HS-5 (cell line): ENCODE measurements at places on chromosomes 5 and 9.

GRCh38 chr9:126704157-126704891 lies 90.6 kb downstream of the LMX1B start:
- DNase-seq: peak; percentile 24

DNA sequence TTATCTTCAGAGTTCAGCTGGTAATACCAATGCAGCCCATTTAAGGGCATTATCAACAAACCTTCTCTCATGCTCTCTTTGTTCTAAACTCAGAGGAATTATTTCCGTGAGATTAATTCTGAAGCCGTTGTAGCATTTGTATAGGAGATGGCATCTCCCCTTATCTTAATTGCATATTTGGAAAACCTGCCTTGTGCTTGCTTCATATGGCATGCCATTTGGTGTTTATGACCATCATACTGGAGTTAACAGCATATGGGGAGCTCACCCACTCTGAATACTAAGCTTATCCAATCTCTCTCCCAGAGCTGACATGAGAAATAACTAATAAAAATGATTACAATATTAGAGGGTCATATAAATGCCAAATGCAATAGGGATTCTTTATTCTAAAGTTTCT lies 243.2 kb downstream of the BRINP1 start:
- no peak for DNase-seq

DNA sequence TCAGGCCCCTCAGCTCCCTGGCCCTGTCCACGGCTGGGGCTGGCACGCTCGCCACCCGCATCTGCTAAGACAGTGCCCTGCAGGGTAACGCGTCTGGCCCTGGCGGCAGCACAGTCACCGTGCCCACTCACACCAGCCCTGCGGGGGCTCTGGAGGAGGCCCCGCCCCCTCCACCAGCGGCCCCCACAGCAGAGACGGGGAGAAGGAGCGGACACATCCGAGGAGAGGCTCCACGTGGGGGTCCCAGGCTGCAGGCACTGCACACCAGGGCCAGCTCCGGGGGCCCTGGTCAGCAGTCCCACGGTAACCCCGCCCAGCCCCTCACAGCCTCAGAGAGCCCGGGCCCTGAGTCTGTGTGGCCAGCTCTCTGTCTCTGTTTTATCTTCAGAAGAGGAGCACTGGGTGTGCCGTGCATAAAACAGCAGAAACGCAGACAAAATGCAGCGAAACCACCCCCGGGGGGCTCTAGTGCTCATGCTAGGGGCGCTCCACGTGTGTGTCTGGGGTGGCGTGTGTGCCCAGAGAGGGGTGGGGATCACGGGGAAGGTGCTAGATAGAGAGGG lies 47.5 kb upstream of the NRARP start:
- no peak for DNase-seq

- no peak for DNase-seq
Observed at GRCh38 chr9:93630806-93631411, 54.5 kb downstream of the PHF2 start.

DNA sequence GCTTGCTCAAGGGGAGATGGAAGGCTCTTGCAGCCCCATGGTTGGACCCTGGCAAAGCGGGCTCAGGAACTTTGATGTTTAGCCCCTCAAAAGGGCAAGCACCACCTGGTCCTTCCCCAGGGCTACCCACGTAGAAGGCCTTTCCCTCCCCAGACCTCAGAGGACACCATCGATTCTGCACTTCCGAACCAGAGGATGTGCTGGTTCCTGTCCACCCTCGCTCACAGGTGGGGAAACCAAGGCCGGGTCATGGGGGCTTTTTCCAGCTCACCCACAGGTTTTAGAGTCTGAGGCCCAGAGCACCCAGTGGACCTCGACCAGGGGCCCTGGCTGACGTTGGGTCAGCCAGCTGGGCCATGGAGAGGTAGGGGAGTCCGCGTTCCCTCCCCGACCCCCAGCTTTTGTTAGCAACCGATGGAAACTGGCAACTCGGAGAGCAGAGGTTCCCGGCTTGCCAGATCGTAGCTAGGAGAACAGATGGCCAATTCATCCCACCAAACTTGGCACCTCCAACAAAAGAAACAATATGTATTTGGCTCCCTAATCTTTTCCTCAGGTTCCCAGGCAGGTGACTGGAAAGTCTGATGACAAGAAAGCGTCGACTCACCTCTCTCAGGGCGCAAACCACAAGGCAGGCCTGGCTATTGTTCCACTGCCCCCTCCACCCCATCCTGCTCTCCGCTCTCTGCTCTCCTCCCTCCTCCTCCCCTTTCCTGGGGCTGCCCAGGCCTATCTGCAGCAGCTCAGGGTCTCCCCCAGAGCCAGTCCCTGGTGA lies 167.6 kb upstream of the SMIM23 start:
- no peak for DNase-seq

DNA sequence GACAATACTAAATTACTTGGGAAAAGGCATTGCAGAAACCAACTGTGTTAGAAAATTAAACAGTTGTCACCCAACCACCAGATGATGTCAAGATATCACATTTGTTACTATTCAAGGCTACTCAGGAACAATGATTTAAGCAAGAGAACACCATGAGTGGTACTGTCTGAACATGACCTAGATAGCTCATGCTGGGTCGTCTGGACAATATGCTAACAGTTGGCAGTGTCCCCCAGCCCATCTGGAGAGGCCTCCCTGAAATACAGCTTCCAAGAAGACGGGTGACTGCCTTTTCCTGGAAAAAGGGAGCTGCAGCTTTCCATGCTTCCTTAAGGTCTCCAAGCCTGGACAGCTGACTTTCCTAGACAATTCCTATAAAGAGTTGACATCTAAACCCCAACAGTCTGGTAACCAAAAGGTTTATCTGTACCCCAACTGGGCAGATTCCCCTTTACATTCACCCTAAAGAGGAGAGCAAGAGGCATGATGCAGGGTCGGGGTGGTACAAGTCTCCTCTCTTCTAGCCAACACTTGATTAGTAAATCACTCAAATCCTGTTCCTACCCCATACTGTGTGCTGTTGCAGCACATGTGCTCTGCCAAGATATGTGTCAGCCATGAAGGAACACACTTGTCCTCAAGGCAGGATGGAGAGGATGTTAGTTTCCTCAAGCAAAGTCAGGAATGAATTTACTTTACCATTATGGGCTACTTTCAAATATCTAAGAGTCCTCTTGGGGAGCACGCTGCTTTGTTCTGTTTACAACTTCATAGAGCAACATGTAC lies 433.0 kb downstream of the PDE4D start:
- DNase-seq: no peak

- DNase-seq: no peak
Observed at GRCh38 chr9:121353241-121354061, 16.6 kb downstream of the STOM start.

DNA sequence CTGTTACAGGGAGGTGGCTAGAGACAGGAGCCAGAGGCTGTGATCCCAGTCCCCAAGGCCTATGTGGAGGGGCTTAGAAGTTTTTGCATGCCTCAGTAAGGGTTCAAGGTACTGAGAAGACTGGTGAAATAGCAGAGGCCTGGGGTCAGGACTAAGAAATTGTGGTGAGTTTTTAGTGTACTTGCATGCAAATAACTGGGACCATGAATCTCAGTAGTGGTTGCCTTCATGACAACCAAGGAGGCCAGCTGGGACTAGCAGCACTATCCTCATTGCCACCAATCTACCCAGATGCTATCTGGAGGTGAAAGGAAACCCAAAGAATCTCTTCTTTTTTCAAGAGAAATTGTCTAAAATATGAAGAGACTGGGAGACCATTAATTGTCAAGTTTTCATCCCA lies 395.1 kb downstream of the CETN3 start:
- DNase-seq: no peak

- no peak for DNase-seq
Observed at GRCh38 chr5:109779036-109779735, 89.5 kb downstream of the MAN2A1 start.

- DNase-seq: no peak
Observed at GRCh38 chr9:94983552-94983951, 257.1 kb downstream of the AOPEP start.

DNA sequence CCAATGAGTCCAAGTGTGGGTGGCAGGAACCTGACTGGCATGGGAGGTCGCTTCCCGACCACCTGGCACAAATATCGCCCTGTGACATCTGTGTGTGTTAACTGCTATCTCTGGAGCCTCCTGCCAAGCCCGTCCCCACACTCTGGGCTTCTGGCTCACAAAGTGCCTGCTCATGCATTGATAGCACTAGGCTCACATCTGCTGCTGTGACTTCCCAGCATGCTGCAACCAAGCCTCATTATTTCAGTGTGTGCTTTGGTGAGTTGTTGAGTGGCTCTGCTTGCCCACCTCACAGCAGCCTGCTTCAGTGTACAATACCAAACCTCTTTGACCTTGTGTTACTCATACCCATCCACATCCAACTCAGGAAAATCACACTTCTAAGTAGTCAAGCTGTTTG lies 139.8 kb downstream of the APBA1 start:
- no peak for DNase-seq

GRCh38 chr5:156375895-156376495 lies 49.0 kb downstream of the SGCD start:
- DNase-seq: no peak
